SIG-M5 (cell line): ENCODE measurements at places on chromosomes 4 and X.

DNA sequence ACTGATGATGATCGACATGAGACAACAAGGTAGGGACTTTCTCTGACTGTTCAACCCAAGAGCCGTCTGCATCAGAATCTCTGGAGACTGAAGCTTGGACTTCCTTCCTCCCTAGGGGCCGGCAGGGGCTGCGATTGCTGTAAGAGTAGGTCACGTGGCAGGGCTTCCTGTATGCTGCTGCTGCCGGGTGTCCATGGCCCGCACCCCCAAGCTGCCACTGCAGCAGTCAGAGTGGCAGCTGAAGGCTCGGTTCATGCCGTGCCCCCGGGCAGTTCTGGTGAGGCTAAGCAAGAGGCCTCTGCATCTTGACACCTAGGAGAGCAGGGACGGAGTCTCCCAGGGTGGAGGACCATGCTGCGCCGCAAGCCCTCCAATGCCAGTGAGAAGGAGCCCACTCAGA lies at the start of gene SASH3:
Gene SASH3, plus strand, starts transcription at position 203 of the 400 bp plus-strand sequence. Its CDS starts 149 bp downstream, at position 352.
- DNase-seq = no peak

DNA sequence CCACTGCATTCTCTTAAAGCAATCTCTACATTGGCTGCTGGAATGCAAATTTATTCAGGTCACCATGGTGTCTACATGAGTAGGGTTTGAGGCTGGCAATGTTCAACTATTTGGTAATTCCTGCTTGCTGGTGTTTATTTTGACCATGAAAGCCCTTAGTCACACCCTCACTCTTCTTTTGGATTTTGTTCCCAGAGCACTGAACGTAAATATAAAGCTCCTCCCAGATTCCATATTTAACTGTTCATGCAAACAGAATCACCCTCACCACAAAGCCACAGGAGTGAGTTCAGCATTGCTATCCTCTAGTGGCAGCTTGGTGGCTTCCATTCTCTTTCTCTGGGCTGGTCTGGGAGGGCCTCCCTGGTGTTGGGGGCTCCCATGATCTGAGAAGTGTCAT lies 82.8 kb downstream of the LNX1 start:
- DNase-seq = no peak

GRCh38 chr4:113316879-113317278 lies 267.4 kb downstream of the ANK2 start:
- DNase-seq = no peak

DNA sequence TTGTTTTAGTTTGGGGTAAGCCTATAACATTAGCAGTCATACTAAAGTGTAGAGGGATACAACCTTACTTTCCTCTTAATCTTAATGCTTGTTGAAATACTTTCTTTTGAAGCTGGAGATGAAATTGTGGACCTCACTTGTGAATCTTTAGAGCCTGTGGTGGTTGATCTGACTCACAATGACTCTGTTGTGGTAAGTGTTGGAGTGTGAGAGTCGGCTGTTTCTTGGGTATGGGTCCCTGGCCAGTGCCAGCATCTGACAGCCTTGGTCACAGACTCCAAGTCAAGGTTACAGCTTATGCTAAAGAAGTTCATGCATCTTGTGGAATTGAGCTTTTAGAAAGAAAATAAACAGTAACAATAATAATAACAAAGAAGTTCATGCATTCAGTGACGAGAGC lies 31.6 kb downstream of the RNF4 start:
- DNase-seq = no peak

DNA sequence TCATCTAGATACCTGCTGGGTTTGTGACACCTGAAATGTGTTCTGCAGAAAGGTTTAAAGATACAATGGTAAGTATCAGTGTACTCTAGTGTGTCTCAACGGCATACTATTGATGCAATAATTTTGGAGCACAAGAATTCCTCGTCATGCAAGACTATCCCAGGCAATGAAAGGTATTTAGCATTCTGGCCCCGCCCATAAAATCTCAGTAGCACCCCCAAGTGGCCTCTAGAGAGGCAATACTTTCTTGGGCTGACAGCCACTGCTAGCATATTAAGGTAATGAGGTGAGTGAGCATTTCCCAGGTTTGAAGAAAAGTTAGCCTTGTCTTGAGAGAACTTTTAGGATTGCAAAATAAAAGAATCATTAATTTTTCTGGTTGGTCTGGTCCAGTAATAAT lies 24.0 kb downstream of the TAB3 start:
- no peak for DNase-seq

DNA sequence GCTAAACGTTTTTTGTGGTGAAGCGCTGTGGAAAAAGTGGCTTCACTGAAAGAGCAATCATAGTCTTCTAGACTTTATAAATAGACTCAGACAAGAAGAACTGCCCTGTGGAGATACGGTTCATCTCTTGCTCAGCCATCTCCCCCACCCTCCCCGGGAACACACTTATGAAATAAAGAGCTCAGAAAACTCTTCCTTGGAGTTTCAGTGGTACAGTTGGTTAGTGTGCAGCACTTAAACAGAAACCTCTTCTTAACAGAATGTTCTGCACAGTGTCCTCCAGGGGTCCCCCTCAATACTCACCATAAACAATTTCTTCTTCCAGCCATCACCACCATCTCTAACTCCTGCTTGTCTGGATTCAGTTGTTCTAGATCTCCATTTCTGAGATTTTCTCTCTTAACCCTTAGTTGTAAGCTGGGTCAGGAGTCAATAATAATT lies 313.0 kb downstream of the ARHGAP10 start:
- no peak for DNase-seq

- no peak for DNase-seq
These were observed 856.7 kb upstream of the PRKX start for GRCh38 chrX:4570151-4570550.

DNA sequence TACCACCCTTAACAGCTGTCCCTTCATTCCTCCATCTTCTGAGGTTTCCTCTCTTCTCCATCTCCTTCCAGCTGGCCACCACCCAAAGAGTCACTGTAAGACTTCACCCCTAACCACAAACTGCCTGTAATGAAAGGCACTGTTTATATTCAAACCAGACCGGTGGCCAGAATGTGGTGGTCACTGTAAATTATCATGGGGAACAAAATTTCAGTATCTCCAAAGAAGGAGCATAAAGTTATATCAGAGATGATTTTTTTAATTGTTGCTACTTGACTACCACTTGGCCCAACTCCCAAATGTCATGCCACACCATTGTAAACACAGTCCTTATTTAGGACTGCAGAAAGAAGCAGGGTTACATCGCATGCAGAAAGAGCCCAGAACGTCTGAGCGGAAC lies 44.8 kb downstream of the SMARCA1 start:
- DNase-seq = no peak
